ENCODE measurements at places on chromosomes 7 and 10.

- DNase-seq: no peak
Measured at GRCh38 chr10:5297996-5298395, 66.8 kb upstream of the UCN3 start.

DNA sequence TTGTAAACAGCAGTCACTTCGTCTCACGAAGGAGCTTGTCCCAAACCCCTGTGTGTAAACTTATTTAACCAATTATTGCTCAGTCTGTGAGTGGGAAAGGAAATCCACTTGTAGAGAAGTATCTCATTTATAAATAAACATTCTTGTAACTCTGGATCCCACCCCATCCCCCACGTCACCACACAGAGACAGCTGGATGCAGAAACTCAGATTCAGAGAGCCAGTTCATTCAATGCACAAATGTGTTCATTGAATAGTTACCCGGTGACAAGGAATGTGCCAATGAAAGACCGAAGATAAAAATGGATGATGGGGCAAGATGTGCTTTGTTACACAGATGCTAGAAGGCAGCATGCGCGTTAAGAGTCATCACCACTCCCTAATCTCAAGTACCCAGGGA lies 8.3 kb upstream of the OCM start:
- DNase-seq: no peak

GRCh38 chr7:114969096-114969495 lies 47.2 kb downstream of the MDFIC start:
- DNase-seq: no peak

- DNase-seq: no peak
Measured at GRCh38 chr10:23568996-23569395, 130.1 kb downstream of the OTUD1 start.

GRCh38 chr10:71143170-71143569 lies 69.2 kb upstream of the UNC5B start:
- DNase-seq: no peak

DNA sequence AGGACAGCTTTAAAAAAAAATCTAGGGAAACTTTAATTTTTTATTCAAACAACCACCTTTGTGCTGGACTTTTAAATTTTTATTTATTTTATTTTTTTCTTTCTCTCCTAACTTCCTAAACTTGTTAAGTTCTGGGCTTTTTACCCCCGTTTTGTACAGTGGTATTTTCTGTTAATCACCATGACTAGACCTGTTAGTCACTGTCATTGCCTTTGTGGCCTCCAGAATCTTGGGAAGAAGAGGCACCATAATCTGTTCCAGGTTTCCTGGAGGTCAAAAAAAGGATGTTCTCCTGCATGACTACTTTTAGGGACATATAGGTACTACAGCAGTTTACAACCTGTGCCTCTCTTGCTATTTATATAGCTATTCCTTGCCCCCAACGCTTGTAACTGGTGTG lies 31.1 kb upstream of the DDX50 start:
- no peak for DNase-seq

DNA sequence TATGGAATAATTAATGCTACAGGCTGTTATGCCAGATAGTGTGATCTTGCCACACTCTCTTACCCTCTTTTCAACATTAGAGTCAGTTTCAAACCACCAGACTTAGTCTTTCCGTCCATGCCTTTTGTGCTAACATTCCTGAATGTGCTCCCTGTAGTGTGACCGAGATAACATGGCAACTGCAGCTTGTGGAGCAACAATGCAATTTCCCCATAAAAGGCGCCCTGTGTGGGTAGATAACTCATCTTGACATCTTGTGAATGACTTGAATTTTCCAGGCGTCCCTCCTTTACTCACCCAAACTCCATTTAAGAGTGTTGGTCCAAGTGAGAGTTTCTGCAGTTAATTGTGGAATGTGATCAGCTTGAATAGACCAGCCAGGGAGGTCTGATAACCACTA lies 99.6 kb downstream of the DNAH11 start:
- DNase-seq: no peak

DNA sequence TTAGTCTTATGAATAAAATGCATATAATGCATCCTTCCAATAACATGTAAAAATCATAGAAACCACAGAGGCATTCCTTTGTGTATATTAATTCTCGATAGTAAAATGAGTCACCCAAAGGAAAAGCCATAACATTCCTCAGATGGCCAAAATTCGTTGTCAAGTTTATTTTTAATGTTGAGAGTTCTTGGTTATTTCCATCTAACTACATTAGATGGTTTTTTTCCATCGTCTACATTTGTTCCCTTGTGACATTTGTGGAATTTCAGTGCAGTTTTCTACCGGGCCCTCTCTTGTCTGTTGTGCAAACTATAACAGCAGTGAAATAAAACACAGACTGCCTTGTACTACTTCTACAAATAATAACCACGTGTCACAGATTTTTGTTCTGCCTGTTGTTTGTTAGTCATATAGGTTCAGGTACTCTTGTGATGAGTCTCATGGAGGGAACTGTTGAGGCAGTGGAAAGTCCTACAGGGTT lies 54.7 kb upstream of the CCAR1 start:
- no peak for DNase-seq

GRCh38 chr10:71292624-71293445 lies 26.2 kb upstream of the SLC29A3 start:
- DNase-seq: no peak

GRCh38 chr10:11448190-11448544 lies 163.3 kb downstream of the USP6NL start:
- DNase-seq: no peak

DNA sequence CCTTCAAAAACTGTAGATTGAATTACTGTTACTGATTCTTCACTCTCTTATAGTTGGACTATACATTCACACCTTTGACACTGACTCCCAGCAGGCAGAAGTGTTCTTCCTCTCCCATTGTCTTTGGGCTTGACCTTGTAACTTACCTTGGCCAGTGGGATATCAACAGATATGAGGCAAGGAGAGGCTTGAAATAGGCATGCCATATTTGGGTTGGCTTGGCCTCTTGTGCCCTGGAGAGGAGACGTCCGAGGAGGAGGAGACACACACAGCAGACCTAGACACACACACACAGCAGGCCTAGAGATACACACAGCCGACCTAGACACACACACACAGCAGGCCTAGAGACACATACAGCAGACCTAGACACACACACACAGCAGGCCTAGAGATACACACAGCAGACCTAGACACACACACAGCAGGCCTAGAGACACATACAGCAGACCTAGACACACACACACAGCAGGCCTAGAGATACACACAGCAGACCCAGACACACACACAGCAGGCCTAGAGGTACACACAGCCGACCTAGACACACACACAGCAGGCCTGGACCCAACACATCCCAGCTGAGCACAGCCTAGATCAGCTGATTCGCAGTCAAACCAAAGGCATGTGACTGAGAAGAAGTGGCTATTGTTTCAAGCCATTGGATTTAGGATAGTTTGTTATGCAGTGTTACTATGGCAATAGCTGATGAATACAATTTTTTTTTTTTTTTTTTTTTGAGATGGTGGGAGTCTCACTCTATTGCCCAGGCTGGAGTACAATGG lies 12.5 kb upstream of the GNA12 start:
- DNase-seq: no peak

- DNase-seq: no peak
Measured at GRCh38 chr7:48144291-48144768, 26.9 kb upstream of the ABCA13 start.

DNA sequence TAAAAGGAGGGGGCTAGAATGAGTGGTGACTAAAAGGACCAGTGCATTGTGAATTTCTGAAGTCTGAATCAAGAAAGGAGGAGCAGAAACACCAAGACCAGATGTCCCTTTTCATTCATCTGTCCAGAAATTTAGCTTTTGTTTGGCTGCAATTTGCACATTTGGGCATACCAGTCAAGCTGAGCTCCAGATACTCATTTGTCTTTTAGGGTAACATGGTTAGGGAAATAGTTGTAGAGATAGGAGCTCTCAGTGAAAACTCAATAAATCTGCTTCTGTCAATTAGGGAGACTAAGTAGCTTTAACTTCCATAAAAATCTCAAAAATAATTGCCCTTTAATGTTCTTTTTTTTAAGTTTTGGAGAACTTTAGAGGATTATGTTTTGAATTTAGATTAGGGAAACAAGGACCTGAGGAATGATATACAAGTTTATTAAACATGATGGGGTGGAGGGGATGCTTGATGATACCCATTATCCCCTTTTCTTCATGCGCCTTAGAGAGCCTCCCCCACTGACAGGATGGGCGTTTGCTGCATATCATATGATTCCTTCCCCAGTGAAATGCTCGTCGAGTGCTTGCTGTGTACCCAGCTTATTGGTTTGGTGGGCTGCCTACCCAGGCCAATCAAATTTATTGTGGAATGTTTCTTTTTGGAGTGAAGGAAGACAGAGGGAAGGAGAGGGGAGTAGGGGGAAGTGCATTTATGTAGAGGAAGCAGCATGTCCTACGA lies 50.7 kb upstream of the RPA3 start:
- DNase-seq: no peak

- DNase-seq: no peak
Measured at GRCh38 chr10:31322647-31323046, 3.6 kb downstream of the ZEB1 start.

DNA sequence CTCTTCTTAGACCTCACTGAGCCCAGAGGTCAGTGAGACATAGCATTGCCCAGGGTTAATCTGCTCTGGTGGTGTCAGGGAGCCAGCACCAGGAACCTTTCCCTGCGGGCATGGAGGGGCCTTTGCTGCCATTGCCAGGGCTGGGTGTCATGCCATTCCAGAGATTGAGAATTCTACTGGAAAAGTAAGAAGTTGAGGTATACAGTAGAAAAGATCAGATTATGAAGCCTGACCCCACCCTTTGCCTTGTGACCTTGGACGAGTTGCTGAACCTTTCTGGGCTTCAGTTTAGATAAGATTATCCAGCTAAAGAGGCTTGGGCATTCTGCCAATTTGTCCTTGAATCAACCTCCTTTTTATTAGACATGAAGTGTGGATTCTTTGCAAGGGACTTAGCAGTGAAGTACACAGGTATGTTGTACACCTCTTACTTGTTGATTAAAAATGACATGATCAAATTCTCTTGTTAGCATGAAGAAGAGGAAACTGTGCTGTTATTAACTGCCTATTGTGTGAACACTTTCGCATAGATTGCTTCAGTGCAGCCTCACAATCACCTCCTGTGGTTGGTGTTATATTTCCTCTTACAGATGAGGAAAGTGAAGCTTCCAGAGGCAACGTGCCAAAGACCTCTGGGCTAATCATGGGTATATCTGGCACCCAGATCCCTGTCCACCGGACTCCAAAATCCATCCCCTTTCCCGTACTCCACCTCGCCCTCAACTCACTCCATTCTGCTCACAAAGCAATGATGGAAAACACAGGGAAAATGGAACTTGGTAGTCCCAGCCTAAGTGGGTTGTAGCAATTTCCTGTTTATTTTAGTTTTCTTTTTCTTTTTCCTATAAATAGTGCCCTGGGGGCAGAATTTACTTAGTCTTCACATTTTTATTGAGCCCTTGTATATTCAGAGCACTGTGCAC lies 151.3 kb downstream of the CAMK1D start:
- DNase-seq: no peak

GRCh38 chr10:60425392-60426110 lies 35.9 kb upstream of the ANK3 start:
- DNase-seq: no peak

- no peak for DNase-seq
Measured at GRCh38 chr10:73032536-73032935, 64.1 kb downstream of the P4HA1 start.

- no peak for DNase-seq
Measured at GRCh38 chr10:89398003-89398749, 5.8 kb downstream of the IFIT1 start.

DNA sequence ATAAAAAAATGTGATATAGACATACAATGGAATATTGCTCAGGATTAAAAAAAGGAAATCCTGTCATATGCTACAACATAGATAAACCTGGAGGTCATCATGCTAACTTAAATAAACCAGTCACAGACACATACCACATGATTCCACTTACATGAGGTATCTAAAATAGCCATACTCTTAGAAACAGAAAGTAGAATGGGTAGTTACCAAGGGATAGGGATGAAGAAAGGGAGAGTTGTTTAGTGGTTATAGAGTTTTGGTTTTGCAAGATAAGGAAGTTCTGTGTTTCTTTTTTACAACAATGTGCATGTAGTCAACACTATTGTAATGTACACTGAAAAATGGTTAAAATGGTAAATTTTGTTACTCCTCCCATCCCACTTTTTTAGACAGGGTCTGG lies 30.5 kb downstream of the BICC1 start:
- no peak for DNase-seq

GRCh38 chr10:129785536-129785981 lies 178.5 kb downstream of the EBF3 start:
- DNase-seq: no peak

DNA sequence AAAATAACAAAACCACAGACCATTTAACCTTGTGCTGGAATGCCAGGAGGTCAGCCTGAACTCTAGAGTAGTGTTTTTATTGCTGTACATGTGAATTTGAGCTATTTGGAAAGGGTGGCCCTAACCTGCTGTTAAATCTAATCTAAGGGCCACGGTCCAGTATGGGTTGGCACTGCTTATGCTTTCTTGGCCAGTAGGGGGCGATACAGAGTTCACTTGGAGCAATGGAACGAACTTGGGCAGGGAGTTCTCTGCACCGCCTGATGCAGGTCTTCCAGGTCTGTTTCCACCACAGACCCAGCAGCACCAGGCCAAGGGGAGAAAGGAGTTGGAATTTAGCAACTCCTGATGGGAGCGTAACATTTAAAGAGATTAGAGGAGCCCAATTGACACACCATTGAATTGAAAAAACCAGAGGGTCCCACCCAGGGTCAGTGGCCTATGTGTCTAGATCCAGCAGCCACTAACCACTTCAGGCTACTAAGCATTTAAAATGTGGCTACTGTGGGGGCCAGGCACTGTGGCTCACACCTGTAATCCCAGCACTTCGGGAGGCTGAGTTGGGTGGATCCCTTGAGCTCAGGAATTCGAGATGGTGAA lies 75.7 kb upstream of the EFCAB10 start:
- peak; percentile 70 for DNase-seq

DNA sequence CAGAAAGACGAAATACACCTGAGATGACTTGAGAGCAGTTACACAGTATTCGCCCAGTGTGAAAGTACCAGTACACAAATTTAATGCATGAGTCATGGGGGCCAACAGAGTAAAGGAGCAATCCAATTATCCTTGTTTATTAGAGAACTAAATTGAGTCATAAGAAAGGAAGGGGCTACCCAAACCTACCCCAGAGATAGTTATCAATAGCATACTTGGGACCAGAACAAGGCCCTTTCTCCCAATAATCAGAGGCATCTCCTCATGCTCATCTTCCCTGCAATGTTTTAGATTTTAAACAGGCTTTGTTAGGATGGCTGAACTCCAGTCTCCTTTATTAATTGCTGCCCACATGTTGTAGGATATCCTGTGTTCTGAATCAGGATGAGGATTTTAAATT lies 239.7 kb upstream of the LRGUK start:
- no peak for DNase-seq

DNA sequence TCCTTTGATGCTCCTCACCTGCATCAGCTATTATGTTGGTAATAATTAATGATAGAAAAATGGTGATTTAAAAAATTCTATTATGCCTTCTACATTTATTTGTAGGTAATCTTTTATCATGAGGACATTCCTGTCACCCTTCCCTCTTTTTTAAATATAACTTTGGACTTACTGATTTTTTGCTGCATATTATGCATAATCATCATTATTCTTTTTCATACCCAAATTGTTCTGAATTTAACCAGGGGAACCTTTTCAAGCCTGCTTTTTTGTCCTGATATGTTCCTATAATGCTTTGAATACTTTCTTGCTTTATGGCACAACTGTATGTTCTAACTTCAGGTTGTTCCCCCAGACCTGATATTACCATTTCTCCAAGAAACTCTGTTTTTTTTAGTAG lies 48.5 kb downstream of the TAX1BP1 start:
- no peak for DNase-seq

Data from activated CD4-positive, alpha-beta T cell treated with anti-CD3 and anti-CD28 coated beads for 24 hours (primary cell).